NCI-H524 (cell line): ENCODE measurements at places on chromosomes 2 and 18.
A peak's percentile ranks its signal among the peaks of the same experiment; 100 is the strongest.

DNA sequence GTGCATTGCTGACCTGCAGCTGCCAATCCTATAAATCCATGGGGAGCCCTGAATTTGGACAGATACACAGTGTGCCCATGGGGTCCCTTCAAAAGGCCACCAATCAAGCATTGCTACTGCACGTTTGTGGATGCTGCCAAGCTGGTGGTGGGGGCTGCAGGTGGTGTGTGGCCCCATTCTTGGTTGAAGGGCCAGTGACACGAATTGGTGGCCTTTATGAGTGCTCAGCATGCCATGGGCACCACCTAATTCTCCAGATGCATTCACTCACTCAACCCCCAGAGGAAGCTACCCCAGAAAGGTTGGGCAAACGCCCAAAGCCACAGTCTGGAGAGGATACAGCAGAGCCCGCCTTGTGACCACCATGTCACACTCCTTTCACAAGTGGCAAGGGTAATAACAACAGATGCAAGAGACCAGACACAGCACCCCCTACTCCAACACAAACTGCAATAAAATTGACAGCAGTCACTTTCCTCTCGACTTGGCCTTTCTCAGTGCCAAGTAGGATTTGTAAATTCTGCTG, 27.1 kb downstream of the MC2R start:
- no peak for DNase-seq

DNA sequence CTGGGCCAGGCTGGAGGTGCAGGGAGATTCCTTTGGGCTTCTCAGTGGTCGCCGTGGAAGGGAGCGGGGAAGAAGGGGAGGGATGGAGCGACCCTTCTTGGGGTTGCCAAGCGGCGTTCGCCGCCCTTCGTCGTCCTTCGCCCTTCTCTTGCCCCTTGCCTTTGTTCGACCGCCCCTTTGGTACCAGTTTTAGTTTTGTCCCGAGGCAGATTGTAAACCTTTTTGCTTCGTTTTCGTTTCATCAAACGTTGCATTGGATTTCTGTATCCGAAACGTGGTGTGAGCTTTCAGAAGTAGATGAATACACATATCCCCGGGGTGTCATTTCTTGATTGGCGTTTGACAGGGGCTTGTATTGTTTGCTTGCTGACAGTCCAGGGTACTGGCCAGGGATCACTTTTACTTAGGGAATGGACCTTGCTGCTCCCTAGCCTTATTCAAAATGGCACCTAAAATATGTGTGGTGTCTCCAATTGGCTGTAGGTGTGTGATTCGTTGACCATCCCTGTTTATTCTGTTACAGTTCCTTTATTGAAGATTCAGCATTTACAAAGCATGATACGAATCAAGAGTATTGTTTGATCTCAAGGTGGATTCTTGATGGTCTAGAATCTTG, 788 bp downstream of the USP14 start:
- no peak for DNase-seq

DNA sequence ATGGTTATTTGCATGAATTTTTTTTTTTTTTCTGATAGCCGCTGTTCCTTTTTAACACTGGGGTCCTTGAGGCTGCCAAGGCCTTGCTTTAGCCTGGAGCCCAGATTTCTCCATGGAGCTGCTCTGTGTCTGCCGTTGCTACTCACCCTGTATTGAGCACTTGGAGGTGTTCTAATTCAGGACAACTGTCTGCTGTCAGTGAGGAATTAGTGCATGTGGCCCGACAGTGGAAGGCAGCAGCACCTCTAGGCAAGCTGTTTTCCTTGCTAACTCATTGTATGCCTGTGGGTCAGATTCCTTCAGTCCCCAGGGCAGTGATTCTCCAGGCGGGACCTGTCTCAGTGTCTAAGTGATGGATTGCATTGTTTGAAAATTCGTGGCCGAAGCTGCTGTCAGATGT, 147.7 kb upstream of the DPP10 start:
- no peak for DNase-seq

- DNase-seq = no peak
Measured at GRCh38 chr18:5155218-5155906, 41.7 kb downstream of the AKAIN1 start.

GRCh38 chr2:177334940-177335543, 57.5 kb upstream of the AGPS start:
- DNase-seq = peak; percentile 13

DNA sequence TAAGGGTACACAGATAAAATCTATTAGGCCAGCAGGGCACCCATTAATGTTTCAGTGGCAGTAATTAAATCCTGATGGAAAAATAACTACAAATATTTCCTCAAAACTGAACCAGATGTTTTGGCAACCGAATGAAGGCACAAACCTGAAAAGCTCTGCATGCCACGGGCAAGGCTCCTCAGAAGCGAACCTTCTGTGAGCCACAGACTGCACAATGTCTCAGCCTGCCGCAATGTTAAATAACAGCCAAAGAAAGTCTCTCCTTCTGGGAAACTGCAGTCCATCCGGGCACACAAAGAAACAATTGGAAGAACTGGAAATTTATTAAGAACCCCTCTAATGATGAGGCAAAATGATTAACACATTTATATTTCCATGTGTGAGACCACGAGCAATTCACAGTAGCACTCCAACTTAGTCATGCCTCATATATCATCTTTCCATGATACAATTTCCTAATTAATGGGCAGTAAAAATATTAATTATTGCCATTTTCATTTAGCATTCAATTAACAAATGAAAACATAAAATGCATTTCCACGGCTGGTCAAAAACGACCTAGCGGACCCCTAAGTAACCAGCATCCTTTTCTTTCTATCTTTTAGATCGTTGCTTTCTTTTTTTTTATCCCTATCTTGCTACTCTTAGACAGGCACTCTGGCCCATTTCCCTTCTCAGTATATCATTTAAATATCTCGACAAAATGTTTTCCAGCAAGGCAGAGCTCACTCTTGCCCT, 237.5 kb downstream of the EPHA4 start:
- DNase-seq = no peak

GRCh38 chr18:74194691-74195090, 46.4 kb downstream of the TIMM21 start:
- no peak for DNase-seq

- DNase-seq = no peak
Measured at GRCh38 chr2:58541511-58541910, 300.4 kb upstream of the FANCL start.

- DNase-seq = no peak
Measured at GRCh38 chr18:73733376-73733775, 414.3 kb downstream of the FBXO15 start.

DNA sequence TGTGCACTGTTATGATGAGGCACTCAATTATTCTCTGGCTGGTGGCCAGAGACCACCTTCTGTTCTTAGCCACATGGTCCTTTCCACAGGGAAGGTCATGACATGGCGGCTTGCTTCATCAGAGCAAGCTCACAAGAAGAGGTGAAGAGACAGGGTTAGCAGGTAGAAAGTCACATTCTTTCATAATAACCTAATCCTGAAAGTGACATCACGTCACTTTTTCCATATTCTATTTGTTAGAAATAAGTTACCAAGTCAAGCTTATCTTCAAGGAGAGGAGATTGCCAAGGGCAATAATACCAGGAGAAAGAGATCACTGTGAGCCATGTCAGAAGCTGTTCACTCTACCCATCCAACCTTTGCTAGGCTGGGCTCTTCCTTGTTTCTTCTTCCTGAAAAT, 139.4 kb downstream of the OSR1 start:
- peak; percentile 67 for DNase-seq

DNA sequence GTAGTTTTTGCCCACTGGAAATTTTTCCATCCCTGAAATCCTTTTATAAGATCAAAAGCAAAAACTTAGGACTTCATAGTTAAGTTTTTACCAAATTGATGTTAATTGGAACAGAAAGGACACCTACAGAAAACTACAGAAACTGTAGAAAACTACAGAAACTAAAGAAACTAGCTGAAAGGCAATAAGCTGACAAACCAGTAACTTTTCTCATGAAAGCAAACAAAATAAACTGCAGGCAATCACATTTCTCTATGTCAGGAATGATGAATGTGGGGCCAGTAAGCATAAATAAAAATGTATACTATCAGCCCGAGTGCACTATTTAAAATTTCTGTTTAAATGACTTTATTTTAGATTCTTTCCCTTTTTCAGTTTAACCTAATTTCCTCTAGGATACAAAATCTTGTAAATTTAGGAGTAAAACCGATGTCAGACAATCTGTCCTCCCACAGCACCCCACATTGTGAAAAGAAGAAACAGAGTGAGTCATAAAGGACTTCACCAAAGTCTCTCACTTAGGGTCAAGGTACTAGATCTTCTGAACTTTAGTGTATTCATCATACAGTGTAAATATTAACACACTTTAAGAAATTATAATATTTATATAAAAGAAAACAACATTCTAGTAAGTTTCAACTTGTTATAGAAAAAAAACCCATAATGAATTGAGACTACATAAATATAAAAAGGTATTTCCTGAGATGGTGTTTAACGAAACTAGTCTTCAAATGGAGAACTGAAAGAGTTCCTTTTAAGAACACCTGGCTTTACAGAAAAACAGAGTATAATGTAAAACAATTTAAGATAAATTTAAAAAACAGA, 46.6 kb downstream of the USP40 start:
- no peak for DNase-seq

GRCh38 chr2:203743441-203743981, 37.1 kb downstream of the CD28 start:
- peak; percentile 26 for DNase-seq

DNA sequence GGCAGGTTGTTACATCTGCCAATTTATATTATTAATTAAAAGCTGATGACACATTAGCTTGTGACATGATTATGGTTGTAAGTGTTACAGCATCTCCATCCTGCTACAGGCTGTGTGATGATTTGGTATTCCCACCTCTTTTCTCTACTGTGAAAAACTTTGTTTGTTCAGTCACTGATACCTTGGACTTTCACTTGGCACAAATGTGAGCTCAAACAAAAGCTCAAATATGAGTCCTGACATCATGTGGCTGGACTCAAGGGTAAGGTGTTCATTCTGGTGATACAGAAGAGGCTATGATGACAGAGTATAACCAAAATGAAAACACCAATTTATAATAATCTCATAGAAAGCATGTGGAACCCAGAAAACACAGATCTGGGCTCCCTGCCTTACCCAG, 11.4 kb upstream of the IL36A start:
- DNase-seq = no peak

- no peak for DNase-seq
Measured at GRCh38 chr2:37920570-37920969, 4.5 kb upstream of the RMDN2 start.

DNA sequence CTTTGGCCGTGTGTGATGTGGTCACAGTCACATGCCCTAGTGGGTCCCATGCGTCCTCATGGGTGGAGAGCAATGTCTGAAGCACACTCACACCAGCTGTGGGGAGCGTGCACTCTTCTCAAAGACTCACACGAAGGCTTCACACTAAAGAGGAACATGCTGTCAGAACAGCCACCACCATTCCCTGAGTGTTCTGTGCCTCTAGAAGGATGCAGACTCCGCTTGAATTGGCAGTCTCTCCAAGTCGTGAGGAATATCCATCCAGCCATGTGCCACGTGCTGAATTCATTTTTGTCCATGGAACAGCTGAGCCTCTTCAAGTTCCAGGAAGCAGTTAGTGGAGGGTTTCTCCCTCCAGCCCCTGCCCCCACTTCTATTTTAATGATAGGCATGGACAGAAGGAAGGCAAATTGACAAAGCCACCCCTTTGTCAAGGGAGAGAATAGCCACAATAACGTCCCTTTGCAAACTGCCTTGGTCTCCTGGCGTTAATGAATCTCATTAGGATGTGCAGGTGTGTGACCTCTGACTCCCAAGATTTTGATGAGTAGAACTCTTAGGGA, 464.3 kb upstream of the ID2 start:
- DNase-seq = no peak

GRCh38 chr2:119063177-119063576, 95.4 kb downstream of the C1QL2 start:
- no peak for DNase-seq

DNA sequence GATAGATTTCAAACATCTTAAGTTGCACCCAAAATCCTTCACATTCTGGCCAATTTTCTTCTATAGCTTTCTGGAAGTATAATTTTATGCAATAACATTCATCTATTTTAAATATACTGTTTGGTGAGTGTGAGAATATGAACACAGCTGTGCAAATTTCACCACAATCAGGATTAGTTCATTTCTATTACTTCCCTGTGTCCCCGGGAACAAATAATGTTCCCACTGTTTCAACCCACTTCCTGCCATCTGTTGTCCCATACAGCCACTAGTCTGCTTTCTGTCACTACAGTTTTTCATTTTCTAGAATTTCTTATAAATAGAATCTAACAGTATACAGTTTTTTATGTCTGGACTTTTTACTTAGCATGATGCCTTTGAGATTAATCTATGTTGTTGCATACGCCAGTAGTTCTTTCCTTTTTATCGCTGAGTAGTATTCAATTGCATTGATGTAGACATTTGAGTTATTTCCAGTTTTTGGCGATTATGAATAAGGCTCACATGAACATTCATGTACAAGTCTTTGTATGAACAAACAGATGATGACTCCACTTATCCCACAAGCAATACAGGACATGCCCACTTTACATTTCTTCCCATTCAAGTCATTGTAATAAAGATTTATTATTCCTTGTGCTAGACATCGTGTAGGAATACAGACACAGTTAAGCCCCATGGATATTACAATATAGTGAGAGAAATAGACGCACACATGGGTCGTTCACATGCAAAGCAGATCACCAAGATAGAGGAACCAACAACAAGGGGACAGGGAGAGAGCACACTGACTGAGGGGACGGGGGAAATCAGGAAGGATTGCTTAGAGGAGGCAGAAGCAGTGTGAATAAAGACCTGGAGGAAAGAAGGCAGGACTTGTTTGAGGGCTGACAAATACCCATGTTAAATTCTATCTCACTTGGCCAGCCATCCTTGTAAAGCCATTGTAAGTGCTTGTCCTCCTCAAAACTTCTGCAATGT, 72.9 kb upstream of the PAX8 start:
- DNase-seq = no peak

DNA sequence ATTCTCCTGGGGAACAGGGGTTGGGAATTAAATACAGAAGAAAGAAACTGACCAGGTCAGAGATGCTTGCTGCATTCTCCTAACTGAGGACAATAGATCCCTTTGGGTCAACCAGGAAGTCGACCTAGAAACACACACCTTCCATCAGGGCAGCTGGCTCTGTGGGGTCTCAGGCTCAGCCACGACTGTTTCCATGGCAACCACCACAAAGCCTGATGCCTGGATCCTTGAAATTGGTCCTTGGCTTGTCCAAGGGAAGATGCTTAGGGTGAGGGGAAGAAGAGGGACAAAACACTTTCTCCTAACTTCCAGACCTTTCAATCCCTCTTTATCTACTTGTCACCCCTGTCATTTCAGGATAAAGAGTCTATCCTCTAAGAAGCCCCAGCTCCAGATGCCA, 194.4 kb downstream of the ALK start:
- DNase-seq = peak; percentile 57

GRCh38 chr18:48333563-48333962, 75.6 kb downstream of the ZBTB7C start:
- DNase-seq = peak; percentile 26

GRCh38 chr2:161177969-161178368, 17.7 kb downstream of the TANK start:
- DNase-seq = no peak

- no peak for DNase-seq
Measured at GRCh38 chr2:660586-661359, 16.4 kb downstream of the TMEM18 start.

- DNase-seq = no peak
Measured at GRCh38 chr2:85554980-85555612, 6.2 kb downstream of the GGCX start.

GRCh38 chr2:172253190-172254052, 150.7 kb upstream of the DLX2 start:
- DNase-seq = no peak
